ENCODE measurements at places on chromosomes 12 and 14.

DNA sequence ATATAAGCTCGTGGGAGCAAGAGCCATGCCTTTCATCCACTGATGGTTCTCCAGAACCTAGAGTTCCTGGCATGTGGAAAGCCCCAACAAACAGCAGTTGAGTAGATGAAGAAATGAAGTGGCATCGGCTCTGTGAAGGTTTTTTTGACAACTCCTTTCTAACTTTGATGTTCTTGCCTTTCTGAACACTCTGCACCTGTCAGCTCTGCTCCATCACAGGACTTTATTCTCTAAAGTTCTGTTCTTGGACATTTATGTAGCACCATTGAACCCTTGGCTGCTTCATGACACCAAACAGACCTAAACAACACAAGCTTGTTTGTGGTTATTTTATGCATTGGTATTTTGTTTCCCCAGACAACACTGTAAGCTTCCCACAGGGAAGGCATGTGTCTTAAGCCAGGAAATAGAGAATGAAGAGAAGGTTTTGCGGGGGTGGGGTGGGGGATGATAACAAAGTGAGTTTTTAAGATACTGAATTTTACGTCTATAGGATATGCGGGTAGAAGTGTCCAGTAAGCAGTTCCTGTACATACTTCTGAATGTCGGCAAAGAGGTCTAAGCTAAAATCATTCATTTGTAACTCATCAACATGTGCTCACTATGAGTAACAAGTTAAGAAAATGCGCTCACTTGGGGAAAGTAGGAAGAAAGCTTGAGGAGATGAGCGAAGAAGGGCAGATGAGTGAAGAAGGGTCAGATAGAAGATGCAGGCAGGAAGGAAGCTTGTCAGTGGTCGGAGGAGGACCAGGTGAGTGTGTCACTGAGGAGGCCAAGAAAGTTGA lies 146.0 kb upstream of the PLEKHG7 start:
- no peak for DNase-seq

DNA sequence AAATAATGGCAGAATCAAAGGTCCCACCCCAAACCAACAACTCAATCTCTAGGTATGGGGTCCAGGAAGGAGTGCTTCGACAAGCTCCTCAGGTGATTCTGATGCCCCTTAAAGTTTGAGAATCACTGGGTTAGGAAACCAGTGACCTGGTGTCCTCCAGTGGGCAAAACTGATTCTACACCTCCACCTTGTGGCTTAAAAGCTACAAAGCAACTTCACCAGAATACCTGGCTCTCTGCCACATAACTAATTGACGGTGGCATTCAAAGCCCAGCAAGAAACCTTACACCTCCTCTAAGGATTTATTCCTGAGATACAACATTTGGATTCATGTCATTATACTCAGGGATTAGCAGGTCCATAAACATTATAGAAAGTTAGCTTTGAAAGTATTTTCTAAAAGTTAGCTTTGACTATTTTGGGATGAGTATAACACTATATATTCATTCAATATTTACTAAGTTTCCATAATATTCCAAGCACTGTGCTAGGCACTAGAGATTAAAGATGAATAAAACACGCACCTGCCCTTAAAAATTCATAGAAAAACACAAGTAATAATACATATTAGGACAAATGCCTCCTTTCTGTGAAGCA lies 45.4 kb downstream of the DCAF5 start:
- DNase-seq: no peak

DNA sequence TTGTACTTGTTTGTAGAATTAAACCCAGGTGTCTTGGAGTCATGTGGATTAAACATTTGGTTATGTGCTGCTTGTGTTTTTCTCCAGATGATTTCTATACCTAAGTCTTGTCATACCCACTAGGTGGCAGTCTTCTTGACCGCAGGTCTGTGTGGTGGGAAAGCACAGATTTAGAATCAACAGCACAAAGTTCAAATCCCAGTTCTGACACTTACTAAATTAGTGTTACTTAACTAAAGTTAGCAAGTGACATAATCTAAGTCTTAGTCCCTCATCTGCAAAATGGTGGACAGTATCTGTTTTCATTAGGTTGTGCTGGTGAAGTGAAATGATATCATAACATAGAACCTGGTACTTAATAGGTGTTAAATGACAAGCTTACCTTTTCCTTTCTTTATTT lies 151.0 kb upstream of the ARHGAP5 start:
- no peak for DNase-seq

DNA sequence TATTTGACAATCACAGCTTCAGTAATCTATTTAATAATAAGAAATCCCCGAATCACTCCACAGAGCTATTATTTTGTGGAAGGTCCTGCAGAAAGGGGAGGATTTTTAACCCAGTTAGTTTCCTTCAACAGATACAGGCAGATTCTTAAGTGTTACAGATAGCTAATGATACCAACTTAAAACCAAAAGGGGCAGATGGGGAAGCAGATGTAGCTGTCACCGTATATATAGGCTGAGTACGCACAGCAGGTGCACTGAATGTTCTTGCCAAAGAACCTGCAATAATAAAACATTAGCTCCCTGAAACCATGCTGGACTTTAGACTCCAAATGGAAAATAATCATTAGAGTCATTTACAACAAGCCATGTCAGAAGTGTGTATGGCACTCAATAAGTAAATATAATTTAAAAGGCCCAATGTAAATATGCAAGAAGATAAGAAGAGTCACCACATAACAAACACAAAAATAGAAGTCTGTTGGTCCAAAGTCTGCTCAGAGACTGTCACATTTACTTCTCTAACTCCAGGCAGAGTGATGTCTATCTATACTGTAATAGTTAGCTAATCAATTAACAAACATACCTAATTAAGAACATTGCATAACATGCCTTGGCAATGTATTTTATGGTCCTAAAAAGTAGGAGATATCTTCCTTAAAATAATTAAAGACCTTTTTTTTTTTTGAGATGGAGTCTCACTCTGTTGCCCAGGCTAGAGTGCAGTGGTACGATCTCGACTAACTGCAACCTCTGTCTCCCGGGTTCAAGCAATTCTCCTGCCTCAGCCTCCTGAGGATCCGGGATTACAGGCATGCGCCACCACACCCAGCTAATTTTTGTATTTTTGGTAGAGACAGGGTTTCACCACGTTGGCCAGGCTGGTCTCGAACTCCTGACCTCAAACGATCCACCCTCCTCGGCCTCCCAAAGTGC lies 78.8 kb downstream of the SEC23A start:
- DNase-seq: no peak

DNA sequence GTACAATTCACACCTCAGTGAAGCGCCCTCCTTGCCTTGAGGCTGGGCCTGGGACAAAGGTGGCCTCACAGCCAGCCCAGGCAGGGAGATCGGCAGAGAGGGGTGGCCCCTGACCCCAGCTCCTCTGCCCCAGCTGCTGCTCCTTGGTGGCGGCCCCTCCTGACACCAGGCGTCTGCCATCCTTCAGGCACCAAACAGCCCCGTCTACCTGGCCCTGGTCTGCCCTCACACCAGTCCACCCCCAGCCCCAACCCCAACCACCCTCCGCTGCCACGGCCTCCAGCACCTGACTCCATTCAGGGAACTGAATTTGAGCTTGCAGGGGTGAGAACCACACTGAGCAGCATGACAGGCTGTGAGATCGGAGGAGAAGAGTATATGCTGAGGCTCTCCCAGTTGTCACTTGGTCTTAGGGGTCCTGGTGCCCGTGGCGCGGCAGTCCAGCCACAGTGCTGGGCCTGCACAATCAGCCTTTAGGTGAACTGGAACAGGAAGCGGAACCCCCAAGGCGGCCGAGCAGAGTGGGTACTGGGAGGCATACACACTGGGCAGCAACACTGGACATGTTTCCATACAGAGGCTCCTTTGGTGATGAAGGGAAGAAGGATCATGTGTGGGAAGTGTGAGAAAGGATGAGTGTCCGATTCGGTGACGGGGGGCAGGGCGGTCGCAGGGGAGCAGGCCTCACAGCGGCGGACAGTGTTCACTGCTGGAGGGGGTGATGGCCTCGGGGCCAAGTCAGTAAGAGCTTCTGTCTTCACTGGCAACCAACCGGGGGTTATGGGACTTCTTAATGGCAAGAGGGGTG lies 18.7 kb downstream of the ZFYVE21 start:
- no peak for DNase-seq

- DNase-seq: no peak
Measured at GRCh38 chr14:69270795-69271708, 11.1 kb downstream of the GALNT16 start.

DNA sequence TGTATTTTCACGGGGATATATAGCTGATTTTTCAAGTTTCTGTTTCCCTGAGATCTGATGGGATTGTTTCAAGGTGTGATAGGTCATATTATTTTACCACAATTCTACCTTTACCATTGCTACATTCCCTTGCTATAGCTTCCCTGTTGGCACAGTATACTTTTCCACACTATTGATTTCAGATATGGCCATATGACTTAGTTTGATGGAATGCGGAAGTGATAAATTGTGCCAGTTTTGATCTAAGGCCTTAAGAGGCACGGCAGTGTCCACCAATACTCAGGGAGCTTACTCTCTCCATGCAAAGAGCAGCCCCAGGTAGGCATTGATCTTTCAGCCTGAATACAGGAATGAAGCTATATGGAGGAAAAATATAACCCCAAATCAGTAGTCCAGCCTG lies 315.7 kb downstream of the SLC16A7 start:
- no peak for DNase-seq

DNA sequence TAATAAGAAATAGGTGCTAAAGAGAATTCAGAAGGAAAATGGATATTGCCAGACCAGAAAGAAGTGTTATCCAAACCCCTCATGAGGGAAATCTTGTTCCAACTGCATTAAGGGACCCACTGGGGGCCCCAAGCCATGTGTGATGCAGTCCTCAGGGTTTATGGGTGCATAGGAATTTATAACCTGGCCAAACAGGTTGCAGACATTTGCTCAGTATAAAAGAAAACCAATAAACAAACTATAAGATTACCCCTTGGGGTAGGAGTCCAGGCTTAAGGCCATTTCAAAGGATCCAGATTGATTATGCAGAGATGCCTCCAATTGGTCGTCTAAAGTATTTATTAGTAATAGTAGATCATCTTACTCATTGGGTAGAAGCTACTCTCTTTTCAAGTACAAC lies 240.9 kb upstream of the DIO3 start:
- no peak for DNase-seq
